ENCODE measurements at places on chromosomes 11 and 22.

DNA sequence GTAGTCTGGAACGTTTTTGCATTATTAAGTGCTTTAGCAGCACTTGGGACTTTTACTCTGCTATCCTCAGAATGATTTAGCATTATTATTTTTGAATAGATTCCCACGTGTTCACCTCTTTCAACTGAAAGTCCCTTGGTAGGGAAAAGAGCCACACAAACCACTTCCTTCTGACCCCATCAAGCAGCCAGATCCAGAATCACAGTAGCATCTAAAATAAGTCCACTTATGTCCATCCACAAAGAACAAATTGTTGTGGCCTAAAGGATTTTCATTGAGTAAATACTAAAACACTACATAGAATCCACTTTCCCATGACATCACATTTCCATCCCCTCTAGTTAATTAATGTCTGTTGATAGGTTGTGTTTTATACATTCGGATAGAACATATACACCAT is 381.7 kb downstream of the AASDHPPT start:
- DNase-seq: no peak

GRCh38 chr11:86003654-86004053 is 65.2 kb downstream of the PICALM start:
- DNase-seq: no peak

GRCh38 chr22:29758959-29759358 is 7.8 kb downstream of the ZMAT5 start:
- DNase-seq: no peak

GRCh38 chr11:125070699-125071254 is 7.7 kb downstream of the SLC37A2 start:
- DNase-seq: peak; percentile 28

DNA sequence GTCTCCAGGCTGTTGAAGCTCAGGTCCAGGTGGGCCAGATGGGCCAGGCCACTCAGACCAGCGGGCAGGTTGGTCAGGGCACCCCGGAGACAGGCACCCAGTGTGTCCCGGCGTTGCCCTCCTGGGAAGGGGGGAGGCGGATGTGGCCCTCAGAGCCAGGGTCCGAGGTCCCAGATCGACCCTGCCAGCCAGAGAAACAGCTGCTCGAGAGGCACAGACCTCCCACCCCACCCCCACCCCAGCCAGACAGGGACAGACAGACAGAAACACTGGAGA is 1.6 kb downstream of the PIDD1 start:
- DNase-seq: no peak

DNA sequence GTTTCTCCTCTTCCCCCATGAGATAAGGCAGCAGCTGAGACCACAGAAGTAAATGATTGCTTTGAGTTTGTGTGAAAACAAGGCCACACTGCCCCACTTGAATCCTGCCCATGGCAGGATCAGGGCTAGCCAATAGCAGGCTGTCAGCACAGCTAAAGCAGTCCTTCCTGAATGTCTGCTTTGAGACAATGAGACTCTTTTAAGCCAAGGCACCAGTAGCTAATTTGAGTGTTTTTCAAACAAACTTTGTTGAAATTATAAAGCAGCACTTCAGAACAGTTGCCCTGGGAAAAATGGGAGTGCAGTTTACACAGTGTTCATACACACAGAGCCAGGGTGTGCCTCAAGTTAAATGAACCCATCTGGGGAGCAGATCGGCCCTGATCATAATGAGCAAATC is 103.5 kb upstream of the OR5AK2 start:
- DNase-seq: no peak

DNA sequence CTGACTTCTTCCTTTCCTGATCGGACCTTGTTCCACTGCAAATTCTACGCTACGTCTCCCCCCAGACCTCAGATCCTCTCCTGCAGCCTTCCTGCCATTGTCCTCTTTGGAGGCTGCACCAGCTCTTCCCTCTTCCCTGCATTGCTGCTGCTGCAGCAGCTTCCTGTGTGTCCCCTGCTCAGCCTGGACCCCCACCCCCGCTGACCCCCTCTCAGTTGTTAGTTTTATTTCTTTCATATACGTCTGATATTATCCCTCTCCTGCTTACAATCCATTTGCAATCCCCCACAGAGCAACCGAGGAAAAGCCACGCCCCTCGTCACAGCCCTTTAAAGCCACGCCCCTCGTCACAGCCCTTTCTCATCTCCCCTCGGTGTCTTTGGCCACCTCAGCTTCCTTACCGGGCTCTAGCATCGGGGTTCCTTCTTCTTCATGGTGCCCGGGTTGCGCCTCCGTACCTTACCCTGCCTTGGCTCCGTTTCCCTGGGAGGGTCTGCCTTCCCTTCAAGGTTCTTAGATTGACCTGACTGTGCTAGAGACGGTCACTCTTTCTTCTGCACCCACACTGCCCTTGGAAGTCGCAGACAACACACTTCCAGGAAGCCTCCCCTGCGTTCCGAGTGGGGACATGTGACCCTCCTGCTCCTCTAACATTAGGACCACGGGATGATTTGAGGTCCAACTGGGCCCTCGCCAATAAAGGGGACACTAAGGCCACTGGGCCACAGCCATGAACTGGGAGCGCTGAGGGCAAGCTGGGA is 4.8 kb downstream of the MRGPRG start:
- peak; percentile 11 for DNase-seq

DNA sequence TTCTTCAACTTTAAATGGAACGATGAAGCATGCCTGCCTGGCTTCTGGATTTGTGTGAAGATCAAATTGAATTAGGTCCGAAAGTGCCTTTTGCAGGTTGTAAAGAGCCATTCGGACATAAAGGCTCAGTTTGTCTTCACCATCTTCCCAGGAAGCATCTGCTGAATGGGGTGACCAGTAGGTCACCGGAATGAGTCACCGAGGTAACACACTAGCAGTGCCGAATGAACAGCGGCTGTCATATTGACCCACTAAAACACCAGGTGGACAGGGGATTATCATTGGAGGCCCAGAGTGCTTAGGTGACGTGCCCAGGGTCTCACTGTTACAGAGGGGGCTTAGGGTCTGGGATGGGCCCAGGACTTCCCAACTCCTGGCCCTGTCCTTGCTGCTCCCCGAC is 43.1 kb upstream of the MYH9 start:
- DNase-seq: no peak

Measured in activated naive CD4-positive, alpha-beta T cell treated with anti-CD3 and anti-CD28 coated beads, Interleukin-2, amount 10 ng/mL, durations not matched to agents 7 days and 5 days (primary cell).